Suprapubic skin (tissue), 4 donors: ENCODE measurements at places on chromosomes 2 and 18.

DNA sequence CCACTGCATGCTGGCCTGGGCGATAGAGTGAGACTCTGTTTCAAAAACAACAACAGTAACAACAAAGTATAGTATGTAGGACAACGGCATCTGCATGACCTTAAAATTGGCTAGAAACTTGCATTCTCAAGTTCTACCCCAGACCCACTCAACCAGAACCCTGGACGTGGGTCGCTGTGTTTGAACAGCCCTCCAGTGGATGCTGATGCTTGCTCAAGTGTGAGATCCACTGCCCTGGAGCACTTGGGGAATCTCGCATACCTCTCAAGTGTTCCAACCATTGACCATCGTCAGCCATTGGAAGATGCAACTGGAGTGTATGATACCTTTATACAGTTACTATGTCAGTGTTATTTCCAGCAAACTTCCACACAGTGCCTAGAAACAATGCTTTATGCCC is 435.9 kb downstream of the DCDC2C start:
- DNase-seq: no peak

GRCh38 chr18:76530846-76531245 is 35.8 kb upstream of the ZNF516 start:
- DNase-seq: no peak

DNA sequence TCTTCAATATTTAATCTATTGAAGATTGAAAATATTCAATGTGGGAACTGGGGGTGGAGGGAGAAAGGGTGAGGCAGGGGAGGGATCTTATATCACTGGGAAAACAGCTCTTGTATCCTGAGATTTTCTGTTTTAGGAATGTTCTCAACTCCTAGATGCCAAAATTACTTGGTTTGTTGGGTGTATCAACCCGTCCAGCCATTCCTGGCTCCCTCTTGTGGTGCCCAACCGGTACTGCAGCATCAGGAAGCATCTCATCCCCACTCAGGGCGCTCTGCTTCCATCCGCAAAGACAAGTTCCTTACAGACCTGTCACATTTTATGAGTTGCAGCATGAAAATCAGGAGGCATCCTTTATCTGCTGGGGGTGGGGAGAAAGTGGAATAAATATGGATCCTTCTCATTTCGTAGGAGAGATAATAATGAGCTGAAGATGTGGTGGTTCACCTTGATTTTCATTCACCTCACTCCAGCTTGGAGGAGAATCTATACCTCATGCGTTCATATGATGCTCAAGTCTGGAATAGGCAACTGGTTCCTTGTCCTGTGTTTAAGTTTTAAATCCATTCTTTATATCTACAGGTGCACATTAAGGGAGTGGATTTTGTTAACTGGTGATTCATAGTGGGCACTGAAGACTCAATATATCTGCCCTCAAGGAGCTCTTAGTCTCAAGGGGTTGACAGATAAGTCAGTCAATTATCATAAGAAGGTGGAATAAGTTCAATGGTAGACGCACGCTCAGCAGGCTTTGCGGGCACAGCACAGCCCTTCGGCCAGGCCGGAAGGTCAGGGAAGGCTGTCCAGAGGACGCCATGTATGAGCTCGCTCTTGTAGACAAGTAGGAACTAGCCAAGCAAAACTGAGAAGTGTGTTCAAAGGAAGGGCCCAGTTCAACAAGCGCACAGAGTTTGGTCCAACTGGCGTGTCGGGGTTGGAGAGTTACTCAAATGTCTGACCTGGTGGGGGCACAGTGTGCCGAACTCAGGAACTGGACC is 127.3 kb downstream of the RNF144A start:
- DNase-seq: no peak

DNA sequence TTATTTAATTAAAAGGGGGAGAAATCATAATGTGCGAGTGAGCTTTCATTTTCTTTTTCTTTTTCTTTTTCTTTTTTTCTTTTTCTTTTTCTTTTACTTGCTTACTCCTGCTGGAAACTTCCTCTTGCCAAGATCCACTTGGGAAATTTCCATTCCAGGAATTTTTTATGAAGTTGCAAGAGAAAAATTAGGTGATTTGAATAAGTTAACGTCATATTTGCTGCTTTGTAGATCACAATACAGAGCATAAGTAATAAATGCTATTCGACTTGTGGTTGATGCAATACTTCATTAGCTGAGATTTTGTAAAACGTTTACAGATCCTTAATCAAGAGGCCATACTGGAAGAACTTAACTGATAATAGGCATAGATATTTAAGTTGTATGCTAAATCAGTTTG is 354.7 kb upstream of the SMIM21 start:
- no peak for DNase-seq

DNA sequence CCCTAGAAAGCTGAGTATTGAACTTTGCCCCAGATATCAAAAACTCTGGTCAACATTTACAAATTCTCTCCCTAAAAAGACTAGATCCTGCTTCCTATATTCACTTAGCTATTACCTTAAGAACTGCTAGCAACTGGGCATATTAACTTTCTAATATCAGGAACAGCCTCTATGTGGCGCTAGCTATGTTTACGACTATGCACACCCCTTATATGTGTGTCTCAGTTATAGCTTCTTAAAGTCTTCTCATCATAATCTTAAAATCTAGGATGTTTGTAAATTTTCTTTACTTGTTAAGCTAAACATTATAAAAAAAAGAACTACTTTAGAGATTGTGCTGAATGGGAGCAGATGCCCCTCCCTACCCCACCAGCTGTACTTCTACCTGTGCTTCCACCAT is 1.7 kb upstream of the STAMBP start:
- DNase-seq: no peak

- no peak for DNase-seq
Measured at GRCh38 chr2:38718601-38719000, 32.6 kb downstream of the SRSF7 start.

DNA sequence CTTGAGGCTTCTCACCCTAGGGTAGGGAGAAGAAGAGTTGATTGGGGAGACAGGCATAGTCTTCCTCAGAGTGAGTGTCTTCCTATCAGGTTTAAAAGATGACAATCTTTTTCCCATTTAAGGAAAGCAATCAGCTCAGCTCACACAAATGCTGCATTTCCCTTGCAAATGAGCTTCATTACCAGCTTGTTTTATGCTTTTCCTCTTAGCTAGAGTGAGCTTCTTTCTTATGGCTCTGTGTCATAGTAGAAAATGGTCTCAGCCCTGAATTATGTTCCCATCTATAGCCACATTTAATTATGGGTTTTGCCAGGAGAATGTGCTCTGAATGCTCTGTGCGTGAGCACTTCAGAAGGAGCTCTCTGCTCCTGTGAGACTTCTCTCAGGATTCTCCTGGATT is 112.8 kb upstream of the NCK2 start:
- DNase-seq: no peak

- DNase-seq: no peak
Measured at GRCh38 chr2:218773881-218774280, 8.1 kb upstream of the CYP27A1 start.

DNA sequence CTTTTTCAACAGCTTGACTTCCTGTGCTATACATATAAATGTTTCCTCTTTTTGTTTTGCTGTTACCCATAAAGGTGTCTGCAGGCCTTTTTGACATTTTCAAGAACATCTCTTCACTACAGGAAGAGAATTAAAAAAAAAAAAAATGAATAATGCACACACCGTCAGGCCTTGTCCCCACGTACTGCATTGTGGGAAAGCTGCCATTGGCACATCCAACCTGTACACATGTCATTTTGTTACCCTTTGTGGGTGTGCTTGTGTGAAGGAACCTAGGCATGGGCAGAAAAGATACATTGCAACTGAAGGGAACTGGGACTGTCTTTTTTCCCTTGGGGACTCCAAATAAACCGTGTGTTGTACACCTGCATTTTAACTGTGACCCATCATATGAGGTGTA is 16.8 kb upstream of the TMEM37 start:
- DNase-seq: no peak

DNA sequence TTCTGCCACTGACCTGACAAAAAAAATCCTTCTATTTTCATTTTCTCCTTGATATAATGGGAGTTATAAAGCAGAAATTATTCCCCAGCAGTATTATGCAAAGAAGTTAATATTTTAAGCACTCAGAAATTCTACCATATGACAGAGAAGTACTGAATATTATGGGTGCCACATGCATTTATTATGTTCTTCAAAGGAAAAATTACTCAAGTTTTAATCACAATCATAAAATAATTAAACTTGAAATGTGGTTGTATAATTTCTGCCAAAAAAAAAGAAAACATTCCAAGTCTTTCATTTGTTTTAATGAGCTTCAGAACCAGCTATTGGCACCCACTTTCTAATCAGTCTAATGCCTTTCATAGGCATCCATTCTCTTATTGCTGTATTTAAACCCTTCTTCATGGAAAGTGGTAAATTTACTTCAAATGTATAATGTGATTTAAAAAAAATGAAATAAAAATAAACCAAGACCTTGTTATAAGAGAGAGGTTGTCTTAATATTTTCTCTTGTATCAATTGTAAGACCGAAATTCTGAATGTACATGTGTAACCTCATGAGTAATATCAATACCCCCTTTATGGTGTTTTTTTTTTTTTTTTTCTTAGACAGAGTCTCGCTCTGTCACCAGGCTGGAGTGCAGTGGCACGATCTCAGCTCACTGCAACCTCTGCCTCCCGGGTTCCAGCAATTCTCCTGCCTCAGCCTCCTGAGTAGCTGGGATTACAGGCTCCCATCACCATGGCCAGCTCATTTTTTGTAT is 302.3 kb downstream of the IRS1 start:
- DNase-seq: no peak

DNA sequence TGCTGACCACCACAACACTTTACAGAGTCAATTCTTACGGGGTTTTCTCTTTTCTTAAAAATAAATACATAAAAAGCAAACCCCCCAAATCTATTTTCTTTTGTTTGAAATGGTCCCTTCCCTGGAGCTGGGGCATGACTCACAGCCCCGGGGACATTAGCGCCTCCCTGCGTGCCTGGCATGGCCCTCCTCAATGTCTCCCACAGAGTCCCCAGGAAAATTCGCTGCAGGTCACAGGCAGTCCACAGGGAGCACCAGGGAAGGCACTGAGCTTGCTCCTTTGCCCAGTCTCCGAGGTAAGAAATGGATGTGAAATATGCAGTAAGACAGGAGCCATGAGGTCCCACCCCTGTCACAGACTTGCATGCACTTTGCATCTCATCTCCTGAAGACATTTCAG is 142.5 kb downstream of the LAMA1 start:
- no peak for DNase-seq

DNA sequence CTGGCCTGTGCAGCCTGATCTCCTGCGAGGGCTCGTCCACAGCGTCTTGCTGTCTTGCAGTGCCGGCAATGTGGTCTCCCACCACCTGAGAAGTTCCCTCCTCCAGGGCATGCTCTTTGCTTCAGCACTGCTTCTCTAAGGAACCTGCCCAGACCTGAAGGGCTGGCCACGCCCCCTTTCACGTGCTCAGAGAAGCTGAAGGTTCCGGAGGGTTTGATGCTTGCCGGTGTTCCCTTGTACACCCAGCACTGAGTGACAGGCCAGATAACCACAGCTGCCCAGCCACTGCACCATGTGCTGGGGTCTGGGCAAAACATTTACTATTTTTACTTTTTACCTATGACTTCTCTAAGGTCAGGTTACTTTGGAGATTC is 1.7 kb upstream of the POLR2D start:
- DNase-seq: no peak

- no peak for DNase-seq
Measured at GRCh38 chr2:218880102-218880858, at the start of gene WNT10A. Gene WNT10A (plus strand): TSS chr2:218880852. CDS start chr2:218880996, 144 bp downstream.

- no peak for DNase-seq
Measured at GRCh38 chr2:62221141-62221540, 25.2 kb downstream of the B3GNT2 start.

- DNase-seq: no peak
Measured at GRCh38 chr2:79697200-79697599, 184.3 kb downstream of the CTNNA2 start.

DNA sequence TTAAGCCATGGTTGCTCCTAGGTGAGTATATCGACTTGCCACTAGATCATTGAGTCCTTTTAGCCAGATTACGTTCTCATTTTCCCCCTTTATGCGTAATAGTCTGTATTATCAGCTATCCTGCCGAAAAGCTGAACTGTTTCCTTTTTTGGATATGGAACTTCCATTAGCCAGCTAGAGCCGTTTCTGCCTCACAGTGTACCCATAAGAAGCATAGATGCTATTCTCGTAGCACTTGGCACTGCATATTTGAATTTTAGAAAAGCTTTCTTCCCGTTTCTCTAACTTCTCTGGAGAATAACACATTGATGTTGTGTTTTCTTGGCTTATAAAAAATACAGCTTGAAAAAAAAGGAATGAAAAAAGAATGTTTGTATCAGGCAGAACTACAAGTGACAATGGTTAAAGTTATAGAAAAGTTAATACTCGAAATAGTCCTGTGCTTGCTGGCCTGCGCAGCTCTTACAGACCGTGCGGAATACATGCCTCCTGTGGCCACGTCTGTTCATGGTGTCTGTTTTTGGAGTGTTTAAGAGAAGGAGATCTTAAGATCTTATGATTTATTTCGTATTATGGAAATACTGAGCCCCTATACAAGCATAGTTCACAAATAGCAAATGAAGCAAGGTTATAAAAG is 710 bp downstream of the DUSP19 start:
- no peak for DNase-seq

- DNase-seq: no peak
Measured at GRCh38 chr2:8380566-8380965, 301.3 kb upstream of the ID2 start.

DNA sequence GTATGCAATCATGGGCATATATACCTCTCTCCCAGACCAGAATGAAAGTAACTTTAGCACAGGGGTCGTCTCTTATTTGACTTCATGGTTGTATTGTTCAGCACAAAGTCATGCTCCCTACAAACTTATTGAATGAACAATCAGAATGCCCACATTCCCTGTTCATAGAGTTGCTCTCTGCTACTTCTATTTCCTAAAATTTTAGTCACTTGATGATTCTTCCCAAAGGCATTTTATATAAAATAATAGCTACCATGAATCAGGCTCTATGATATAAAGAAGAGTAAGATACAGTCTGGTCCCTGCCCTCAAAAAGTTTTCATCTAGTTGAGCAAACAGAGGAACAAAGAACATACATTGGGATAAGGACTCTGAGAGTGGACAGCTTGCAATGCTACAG is 162.2 kb downstream of the SLC39A10 start:
- no peak for DNase-seq

DNA sequence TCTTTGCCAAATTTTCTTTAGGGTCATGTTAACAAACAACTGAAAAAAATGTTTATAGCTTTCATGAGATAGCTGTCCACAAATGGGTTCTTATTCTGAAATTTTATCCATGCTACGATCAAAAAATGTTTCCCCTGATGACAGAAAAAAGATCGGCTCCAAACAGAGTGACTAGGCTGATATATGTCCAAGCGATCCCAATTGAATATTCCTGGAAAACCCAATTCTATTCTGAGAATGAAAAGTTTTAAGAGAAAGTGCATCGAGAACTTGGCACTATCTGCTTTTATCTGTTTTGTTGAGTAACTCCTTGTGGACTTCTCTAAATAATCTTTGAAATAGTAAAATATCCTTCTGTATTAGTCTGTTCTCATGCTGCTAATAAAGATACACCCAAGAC is 19.1 kb downstream of the KCNE4 start:
- DNase-seq: no peak

DNA sequence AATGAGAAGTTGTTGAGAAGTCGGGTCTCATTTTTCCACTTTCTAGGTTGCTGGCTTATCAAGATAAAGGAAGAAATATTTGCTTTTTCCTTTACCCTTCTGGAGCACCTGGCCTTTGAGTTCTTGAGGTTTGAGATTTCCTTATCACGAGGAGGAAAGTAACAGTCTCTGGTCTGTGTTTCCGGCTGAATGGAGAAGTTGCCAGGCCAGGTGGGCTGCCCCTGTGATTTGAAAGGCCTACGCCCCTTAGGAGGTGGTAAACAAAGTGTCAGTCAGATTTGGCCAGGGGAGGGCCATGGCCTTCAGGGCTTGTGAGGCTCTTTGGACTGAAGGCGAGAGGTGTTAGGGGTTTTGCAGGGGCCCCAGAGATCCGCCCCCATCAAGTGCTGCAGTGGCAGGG is 156.7 kb upstream of the HAAO start:
- no peak for DNase-seq
